ENCODE measurements at places on chromosomes 12 and 14.

GRCh38 chr12:31478898-31479297 is 112.0 kb downstream of the DENND5B start:
- DNase-seq: no peak

DNA sequence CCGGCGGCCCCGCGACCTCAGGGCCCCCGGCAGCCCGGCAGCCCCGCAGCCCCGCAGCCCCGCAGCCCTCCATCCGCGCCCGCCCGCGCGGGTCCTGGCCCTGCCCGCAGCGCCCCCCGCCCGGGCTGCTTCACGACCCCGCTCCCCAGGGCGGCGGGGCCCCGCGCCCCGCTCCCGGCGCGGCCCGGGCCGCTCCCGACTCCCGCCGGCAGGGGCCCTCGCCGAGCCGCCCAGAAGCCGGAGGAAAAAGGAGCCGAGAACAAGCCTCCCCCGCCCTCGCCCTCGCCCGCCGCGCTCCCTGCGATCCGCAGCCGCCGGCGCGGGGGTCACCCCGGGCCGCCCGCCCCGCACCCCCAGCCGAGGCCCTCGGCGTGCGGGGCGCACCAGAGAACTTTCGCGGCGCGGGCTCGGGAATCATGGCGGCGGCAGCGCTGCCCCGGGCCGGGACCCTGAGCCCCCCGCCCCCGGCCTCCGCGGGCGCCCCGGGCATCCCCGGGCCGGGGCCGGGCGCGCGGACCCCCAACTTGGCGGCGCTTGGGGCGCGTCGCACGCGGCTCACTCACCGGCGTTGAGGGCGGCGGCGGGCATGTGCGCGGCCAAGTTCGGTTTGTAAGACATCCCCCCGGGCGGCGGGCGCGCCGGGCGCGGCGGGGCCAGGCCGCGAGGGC is 521 bp downstream of the CDK2AP1 start:
- DNase-seq: peak; percentile 74

DNA sequence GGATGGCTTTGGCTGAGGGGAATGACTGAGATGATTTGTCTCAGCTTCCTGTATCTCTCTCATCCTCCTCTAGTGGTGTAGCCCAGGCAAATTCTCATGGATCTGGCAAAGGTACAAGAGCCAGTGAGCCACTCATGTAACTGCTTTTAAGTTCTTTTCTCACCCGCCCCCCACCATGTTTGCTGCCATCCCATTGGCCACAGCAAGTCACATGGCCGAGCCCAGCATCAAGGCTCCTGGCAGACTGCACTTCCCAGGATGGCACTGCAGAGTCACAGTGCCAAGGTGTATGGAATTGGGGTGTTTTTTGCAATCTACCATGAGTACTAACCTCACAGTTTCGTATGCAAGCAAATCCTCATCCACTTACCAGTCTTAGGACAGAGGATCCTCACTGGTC is 50.9 kb downstream of the CHST11 start:
- DNase-seq: no peak

DNA sequence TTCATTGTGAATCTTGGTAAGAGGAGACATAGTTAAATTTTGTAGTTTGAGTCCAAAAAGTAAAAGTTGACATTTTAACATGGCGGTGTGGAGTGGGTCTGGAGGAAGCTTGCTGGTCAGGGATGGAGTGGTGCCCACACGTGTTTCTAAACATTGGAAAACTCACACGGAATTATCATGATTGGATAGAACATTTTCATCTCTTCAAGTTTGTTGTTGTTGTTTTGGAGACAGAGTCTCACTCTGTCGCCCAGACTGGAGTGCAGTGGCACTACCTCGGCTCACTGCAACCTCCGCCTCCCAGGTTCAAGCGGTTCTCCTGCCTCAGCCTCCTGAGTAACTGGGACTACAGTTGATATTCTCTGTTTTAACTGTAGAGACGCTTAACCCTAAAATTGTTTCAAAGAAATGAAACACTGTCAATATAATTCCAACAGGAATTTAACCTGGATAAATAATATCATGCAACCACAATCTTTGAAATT is 502 bp upstream of the MBIP start:
- DNase-seq: no peak

DNA sequence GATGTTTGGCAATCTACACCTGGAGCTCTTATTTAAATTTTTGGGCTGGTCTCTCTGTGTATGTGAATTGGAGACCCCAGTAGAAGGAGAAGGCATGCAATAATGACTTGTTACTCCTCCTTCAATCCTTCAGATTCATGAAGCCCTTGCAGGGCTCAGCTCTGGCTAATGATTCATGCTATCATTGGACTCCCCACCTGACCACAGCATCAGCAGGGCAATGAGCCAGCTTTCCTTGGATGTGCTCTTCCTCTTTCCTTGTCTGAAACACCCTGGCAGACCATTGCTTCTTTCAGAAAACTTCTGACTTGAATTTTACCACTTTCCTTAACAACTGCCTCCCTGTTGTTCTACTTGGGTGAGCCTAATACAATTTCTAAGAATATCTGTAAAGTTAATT is 1019.2 kb downstream of the AACS start:
- no peak for DNase-seq

GRCh38 chr12:113397497-113398197 is 6.0 kb downstream of the SDS start:
- DNase-seq: no peak

GRCh38 chr12:78793491-78793890 is 71.1 kb upstream of the SYT1 start:
- DNase-seq: no peak

DNA sequence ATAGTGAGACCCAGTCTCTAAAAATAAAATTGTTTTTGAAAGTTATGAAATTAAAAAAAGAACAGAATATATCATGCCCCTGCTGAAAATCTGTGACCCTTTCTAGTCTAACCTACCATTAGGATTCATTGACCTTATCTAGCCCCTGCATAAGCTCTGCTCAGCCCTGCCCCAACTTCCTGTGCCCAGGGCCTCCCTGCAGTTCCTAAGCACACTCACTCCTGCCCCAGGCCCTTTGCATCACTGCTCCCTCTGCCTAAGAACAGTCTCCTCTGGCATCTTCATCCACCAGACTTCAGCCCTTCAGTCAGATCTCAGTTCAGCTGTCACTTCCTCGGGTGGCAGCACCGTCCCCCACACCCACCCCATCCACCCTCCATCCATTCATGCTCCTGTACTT is 55.4 kb downstream of the SCARB1 start:
- no peak for DNase-seq

GRCh38 chr14:45051180-45051579 is 32.7 kb upstream of the PRPF39 start:
- no peak for DNase-seq

Measured in CD4-positive, alpha-beta T cell treated with Interleukin-4 for 1 hour (primary cell).